ENCODE measurements at places on chromosomes 1 and 21. TPM values are rescaled to one million over a fixed set of nuclear protein-coding genes. Genes with fewer than 3 reads are reported as not detected.

Gene DENND1B
- 22.3 TPM for total RNA-seq

Gene LIN28A
- not detected for total RNA-seq

Gene PPM1J
- 2.3 TPM for total RNA-seq

Gene MCOLN2
- 0.93 TPM for total RNA-seq

Gene BMP8A
- 0.70 TPM for total RNA-seq

Gene SLAMF9
- not detected for total RNA-seq

Gene LAPTM5
- total RNA-seq: 24.5 TPM

Gene COL6A1
- total RNA-seq: 572 TPM

Gene TP73
- total RNA-seq: 1.1 TPM

Gene CELSR2
- total RNA-seq: 31.0 TPM

Gene UROD
- 82.4 TPM for total RNA-seq

Gene MROH7
- 7.9 TPM for total RNA-seq

Gene DPH2
- 24.5 TPM for total RNA-seq

Gene MYOM3
- total RNA-seq: 142 TPM

Gene NIBAN1
- 16.3 TPM for total RNA-seq

Gene NPL
- total RNA-seq: 11.4 TPM

Gene WDR47
- 22.0 TPM for total RNA-seq

Gene SDHB
- total RNA-seq: 89.6 TPM

Gene AUNIP
- 1.2 TPM for total RNA-seq

Gene TFAP2E
- 0.82 TPM for total RNA-seq

Gene ADAMTS1
- 148 TPM for total RNA-seq

Gene AMPD1
- total RNA-seq: 22.7 TPM

Gene COL11A1
- total RNA-seq: 9.1 TPM

Gene HCN3
- total RNA-seq: 4.6 TPM

Gene SLC30A2
- 4.7 TPM for total RNA-seq

Gene AKT3
- total RNA-seq: 31.6 TPM

Gene KAZN
- 23.9 TPM for total RNA-seq

Gene DLGAP3
- 1.5 TPM for total RNA-seq

Gene PRAMEF11
- not detected for total RNA-seq

Gene HSPA13
- 35.9 TPM for total RNA-seq

Gene TARBP1
- 62.5 TPM for total RNA-seq

Gene RNASEL
- 8.7 TPM for total RNA-seq

Gene OR2T33
- total RNA-seq: not detected

Gene PACC1
- 18.7 TPM for total RNA-seq

Gene IGSF21
- 0.88 TPM for total RNA-seq

Gene UBAP2L
- 87.0 TPM for total RNA-seq

Gene SMCP
- not detected for total RNA-seq

Gene TRIM17
- 4.6 TPM for total RNA-seq
